ENCODE measurements at places on chromosomes 1 and 21.

GRCh38 chr21:44873356-44874239 is at the start of gene PTTG1IP:
TSS of gene PTTG1IP (minus strand) at chr21:44873690. CDS start at chr21:44873616, 74 bp downstream.
- DNase-seq: peak; percentile 97

GRCh38 chr1:159214149-159214760 is 9.6 kb downstream of the ACKR1 start:
- DNase-seq: no peak

DNA sequence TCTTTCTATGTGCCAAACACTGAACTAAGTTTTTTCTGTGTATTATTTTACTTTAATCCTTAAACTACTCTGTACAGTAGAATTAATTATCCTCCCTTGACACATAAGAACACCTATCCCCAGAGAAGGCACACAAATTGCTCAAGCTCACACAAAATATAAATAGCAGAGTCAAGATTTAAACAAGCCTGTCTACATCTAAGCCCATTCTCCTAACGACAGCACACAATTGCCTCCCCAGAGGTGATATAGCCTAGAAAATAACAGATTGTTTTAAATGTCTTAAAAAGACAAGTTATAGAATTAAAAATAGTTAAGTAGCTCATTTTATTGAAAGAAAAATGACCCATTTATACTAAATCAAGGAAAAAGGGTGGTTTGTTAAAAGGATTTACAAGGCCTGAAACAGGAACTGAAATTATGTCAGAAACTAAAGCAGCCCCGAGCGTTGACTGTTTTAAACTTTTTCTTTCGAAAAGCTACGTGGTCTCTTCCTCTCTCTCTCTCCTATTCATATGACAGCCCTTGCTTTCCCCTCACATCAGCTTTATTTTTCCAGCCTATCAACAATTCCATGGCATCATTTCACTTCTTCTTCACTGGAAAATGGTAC is 30.5 kb downstream of the TNFSF18 start:
- no peak for DNase-seq

- no peak for DNase-seq
Observed at GRCh38 chr1:181175955-181176354, 87.5 kb downstream of the IER5 start.

GRCh38 chr1:210944252-210944651 is 189.7 kb downstream of the KCNH1 start:
- no peak for DNase-seq

DNA sequence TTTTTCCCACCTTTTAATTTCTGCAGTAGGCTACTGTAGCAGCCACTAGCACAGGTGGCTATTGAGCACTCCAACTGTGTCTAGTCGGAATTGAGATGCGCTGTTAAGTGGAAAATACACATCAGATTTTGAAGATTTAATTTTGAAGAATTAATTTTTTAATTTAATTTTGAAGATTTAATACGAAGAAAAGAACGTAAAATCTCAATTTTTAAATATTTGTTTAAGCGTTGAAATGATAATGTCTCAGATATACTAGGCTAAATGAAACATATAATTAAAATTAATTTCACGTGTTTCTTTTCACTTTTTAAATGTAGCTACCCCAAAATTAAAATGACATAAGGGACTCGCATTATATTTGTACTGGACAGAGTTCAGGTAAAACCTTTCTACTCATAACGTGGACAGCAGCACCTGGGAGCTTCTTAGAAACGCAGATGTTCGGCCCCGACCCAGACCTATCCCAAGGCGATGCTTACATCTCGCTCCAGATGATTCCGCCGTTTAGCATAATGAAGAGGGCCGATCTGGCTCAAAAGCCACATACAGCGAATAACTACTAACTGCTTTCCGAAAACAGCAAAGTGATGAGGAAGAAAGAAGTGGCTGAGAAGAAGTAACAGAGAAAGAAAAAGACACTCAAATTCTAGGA is 717 bp downstream of the CRYZL1 start:
- DNase-seq: no peak

DNA sequence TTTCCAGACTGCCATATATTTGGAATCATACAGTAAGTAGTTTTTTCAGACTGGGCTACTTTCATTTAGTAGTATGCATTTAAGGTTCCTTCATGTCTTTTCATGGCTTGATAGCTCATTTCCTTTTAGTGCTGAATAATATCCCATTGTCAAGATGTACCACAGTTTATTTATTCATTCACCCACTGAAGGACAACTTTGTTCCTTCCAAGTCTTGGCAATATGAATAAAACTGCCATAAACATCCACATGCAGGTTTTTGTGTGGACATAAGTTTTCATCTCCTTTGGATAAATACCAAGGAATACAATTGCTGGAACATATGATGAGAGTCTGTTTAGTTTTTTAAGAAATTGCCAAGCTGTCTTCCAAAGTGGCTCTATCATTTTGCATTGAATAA is 366.4 kb upstream of the NFIA start:
- DNase-seq: no peak

DNA sequence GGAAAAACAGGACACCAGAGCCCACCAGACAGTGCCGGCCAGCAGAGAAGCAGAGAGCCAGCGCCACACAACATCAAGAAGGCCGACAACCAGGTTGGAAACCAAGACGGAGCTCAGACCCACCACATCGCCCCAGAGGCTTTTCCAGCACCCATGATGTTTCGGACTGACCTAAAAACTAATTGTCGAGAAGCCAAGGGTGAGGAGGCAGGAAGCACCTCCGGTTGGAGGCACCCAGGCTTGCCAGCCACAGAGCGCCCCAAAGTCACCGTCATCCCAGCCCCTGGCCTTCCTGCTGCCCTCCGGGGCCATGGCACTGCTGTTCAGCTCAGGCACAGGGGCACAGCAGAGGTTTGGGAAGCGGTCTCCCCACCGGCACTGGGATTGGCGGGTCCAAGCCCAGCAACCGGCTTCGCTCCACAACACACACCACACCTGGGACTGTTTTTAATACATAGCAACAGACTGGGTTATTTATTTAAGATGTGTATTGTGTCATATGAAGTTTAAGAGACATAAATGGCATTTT is 67.2 kb downstream of the SLC37A1 start:
- DNase-seq: no peak

DNA sequence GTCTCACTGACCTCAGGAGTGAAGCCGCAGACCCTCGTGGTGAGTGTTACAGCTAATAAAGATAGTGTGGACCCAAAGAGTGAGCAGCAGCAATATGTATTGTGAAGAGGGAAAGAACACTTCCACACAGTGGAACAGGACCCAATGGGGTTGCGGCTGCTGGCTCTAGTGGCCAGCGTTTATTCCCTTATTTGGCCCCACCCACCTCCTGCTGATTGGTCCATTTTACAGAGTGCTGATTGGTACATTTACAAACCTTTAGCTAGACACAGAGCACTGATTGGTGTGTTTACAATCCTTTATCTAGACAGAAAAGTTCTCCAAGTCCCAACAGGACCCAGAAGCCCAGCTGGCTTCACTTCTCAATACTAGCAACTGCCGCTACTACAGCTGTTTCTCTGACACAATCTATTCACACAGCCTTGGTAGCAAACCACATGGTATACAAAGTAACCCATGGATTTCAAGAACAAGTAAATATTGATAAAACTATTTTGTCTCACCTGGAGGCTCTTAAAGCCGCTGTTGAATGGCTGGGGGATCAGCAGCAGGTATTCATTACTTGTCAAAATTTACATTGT is 25.3 kb upstream of the ITLN1 start:
- DNase-seq: no peak

DNA sequence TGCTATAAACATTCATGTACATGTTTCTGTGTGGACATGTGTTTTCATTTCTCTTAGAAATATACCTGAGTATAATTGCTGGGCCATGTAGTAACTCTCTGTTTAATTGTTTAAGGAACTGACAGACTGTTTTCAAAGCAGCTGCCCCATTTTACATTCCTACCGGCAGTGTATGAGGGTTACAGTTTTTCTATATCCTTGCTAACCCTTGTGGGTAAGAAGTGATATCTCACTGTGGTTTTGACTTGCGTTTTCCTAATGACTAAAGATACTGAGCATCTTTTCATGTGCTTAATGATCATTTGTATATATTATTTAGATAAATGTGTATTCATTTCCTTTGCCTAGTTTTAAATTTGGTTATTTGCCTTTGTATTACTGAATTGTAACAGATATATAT is 81.7 kb downstream of the DNM3 start:
- DNase-seq: no peak

GRCh38 chr1:5933676-5934057 is 58.6 kb downstream of the NPHP4 start:
- DNase-seq: no peak

Data from stimulated activated CD4-positive, alpha-beta T cell treated with anti-CD3 and anti-CD28 coated beads, Interleukin-1b, Interleukin-23, amount 100 ng/mL, for 1 hour (primary cell).